Suppressor macrophage treated with lipopolysaccharide for 1 hour (primary cell): ENCODE measurements at places on chromosomes 2 and 18.

- no peak for DNase-seq
Measured at GRCh38 chr2:3542107-3542506, 16.0 kb downstream of the RNASEH1 start.

DNA sequence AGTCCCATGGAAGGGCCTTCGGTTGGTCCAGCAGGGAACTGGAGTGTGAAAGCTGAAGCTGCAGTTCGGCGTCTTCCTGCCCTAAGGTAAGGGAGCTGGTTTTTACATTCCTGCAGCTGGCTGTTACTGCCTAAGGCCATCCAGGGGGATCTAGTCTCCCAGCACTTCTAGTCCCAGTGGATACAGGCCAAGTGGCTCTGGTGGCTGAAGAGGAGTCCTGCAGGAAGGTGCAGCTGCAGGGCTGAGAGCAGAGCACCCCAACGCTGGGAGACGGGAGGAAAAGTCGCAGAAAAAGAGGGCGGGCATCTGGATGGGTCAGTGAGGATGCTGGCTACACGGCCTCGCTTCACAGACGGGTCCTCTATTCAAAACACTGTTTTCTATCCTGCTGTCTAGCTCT is 225.0 kb upstream of the HS6ST1 start:
- no peak for DNase-seq

DNA sequence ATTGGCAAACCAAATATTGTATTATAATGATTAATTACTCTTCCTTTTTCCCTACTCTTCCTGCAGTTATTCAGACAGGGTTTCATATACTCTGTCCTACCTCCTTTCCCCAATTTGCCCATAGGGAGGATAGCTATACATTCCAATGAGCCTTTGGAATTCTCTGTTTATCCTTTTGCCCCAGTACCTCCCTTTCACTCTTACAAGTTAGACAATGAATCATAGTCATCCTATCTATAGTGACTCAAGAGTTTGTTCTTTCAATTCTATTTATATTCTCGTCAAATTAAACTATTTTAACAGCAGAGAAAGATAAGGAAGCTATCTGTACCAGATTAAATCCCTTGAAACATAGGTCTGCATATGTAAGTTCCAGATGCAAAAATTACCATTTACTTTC is 437.5 kb downstream of the NR4A2 start:
- no peak for DNase-seq

GRCh38 chr2:195495966-195496365 is 161.1 kb upstream of the SLC39A10 start:
- DNase-seq, result no peak

- DNase-seq, result no peak
Measured at GRCh38 chr2:195503208-195503607, 153.8 kb upstream of the SLC39A10 start.

GRCh38 chr2:158782616-158783015 is 12.5 kb upstream of the DAPL1 start:
- DNase-seq, result peak; percentile 35

DNA sequence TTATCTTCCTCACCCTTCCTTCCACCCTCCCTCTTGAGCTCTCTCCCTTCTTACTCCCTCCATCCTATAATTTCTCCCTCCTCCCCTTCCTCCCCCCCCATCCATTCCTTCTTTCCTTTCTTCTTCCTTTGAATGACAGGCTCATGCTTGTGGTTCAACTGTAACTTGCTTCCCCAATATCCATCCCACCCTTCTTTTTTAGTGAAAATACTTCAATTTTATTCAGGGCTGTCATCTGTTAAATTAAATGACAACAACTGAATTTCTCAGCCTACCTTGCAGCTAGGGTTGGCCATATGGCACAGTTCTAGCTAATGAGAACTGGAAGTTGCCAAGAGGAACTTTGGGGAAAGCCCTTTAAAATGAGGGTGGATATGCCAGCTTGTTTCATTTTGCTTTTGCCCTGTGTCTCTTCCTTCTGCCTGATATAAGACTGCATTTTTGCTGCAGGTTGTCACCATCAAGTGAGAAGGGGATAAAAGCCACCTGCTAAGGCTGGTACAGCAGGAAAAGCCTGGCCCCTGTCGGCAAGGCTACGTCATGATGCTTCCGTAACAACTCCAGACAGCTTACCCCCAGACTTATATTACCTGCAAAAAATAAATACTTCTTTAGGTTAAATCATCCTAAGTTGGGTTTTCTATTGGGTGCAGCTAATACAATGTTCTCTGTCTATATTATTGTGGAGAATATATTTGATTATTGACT is 121.8 kb downstream of the NXPH2 start:
- no peak for DNase-seq

DNA sequence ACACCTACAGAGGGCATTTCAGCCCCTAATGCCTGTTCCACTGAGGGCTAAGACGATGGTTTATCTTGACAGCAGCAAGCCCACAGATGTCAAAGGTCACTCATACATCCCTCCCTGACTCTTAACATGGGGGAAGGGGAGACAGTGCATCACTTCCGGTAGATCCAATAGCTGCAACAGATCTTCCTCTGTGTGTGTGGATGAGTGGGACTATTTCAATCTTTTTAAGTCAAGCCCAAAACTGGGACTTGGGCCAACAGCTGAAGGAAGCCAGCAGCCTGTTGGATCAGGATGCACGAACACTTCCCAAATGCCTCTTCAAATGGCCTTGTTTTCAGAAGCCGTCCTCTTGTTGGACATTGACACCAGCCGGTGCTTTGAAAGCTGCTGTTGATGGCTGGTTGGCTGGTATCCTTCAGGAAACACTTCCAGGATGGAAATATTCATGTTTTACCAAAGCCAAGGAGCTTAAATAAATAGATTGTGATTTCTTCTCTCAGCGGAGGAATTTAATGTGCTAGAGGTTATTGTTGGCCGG is 59.2 kb downstream of the IL1R2 start:
- no peak for DNase-seq

DNA sequence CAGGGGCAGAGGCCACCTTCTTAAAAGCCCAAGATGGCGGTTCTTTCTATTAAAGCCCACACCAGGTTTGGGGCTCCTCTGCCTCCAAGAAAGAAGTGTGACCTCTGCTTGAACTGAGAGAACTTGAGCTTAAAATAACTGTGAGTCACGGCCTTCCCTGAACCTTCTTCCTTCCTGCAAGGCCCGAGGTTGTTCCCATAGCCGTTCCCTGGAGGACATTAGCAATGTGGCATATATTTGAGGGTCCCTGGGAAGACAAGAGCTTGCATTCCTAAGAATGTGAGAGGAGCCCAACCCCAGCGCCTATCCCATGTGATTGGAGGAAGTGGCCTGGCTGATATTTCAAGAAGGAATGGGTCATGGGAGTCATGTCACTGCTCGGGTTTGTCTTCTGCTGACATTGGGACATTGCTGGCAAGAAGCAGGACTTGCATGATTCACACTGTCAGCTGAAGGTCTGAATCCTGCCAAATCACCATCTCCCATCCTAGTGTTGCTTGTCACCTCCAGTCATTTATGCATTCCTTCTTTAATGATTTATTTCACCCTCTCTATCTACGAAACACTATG is 168.1 kb downstream of the TRIB2 start:
- peak; percentile 54 for DNase-seq
